ENCODE measurements at places on chromosomes 6 and 20. TPM values are rescaled to one million over a fixed set of nuclear protein-coding genes. Genes with fewer than 3 reads are reported as not detected.

LTA gene
- 0.23 TPM for total RNA-seq

MACROD2 gene
- 0.74 TPM for total RNA-seq

ZBP1 gene
- not detected for total RNA-seq

COL20A1 gene
- total RNA-seq: 0.57 TPM

Data from A549 treated with CORT108297 at 1 μM for 4 hours (cell line).